HEK293T (cell line): ENCODE measurements at places on chromosomes 7 and 10.

GRCh38 chr7:29794959-29795629 lies 11.2 kb upstream of the WIPF3 start:
- no peak for DNase-seq

DNA sequence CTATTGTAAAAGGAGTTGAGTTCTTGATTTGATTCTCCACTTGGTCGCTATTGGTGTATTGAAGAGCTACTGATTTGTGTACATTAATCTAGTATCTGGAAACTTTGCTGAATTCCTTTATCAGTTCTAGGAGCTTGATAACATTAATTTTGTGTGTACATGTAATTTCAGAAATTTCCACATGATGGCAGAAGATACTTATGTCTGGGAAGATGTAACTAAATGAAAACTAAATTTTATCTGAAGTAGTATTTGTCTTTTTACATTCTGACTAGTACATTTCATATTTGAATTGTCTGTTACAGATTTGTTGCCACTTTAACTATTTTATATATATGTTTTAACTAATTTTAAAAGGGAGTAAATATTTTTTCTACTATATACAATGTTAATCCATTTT lies 27.6 kb downstream of the SDHAF3 start:
- DNase-seq = no peak

GRCh38 chr10:126838316-126838715 lies 66.9 kb upstream of the DOCK1 start:
- DNase-seq = no peak

DNA sequence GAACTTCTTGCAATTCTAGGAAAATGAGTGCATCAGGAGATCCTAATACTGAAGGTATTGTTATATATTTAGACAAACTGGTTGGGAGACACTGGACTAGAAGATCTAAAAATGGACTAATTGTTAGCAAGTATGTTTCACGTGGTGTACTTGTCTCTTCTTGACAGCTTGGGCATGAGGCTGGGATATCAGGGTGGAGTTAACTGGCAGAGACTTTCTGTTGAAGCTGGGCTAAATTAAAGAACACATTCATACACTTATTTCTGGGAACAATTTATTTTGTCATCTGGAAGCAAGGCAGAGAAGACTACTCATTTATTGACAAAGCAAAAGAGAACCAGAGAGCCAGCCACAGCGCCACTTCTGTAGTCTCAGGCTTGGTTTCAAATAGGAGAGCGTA lies 25.9 kb downstream of the TYW1 start:
- no peak for DNase-seq

DNA sequence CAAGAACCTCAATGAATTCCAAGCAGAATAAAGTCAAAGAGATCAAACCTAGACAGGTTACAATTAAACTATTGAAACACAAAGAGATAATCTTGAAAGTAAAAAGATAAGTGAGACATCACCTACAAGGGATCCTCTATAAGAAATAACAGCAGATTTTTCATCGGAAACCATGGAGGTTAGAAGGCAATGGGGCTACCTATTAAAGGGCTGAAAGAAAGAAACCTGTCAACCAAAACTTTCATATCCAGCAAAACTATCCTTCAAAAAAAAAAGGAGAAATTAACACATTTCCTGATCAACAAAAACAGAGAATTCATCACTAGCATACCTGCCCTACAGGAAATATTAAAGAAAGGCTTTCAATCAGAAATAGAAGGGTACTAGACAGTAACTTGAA lies 244.9 kb downstream of the ARHGAP12 start:
- no peak for DNase-seq

- DNase-seq = no peak
Observed at GRCh38 chr10:112616647-112617046, 169.6 kb downstream of the VTI1A start.

DNA sequence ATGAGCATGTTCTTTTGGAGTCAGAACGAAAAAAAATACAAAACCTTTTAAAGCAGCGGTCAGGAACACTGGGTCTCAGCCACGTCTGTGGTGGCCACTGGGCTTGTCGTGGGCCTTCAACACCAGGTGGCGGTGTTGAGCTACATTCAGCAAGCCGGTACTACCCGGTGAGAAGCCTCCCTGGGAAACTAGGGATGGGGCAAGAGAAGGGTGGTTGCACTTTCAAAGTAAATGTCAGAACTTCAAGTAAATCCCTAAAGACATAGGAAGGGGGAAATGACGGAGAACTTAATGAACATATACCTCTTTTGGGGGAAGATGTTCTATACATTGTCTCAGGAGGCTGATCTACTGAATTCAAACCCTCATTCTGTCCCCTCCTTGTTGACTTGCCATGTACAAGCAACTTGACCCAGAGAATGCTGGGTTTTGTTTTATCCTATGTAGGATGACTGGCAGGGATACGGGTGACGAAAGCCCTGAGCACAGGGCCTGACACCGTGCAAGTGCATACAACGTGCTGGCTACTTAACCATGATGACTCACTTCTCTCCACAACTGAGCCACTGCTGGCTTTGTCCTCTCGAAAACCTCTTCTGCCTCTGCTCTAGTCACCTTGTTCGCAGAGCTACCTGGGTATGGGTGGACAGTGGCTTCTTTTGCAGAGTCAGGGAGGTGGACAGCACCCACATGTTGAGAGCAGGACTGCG lies 49.0 kb upstream of the BAMBI start:
- DNase-seq = peak; percentile 75

GRCh38 chr10:117165538-117166417 lies 27.7 kb upstream of the VAX1 start:
- DNase-seq = peak; percentile 90
